Effector CD4-positive, alpha-beta T cell (primary cell): ENCODE measurements at places on chromosomes 7 and 10.

- DNase-seq: no peak
Measured at GRCh38 chr7:87213811-87214210, 5.7 kb downstream of the TMEM243 start.

DNA sequence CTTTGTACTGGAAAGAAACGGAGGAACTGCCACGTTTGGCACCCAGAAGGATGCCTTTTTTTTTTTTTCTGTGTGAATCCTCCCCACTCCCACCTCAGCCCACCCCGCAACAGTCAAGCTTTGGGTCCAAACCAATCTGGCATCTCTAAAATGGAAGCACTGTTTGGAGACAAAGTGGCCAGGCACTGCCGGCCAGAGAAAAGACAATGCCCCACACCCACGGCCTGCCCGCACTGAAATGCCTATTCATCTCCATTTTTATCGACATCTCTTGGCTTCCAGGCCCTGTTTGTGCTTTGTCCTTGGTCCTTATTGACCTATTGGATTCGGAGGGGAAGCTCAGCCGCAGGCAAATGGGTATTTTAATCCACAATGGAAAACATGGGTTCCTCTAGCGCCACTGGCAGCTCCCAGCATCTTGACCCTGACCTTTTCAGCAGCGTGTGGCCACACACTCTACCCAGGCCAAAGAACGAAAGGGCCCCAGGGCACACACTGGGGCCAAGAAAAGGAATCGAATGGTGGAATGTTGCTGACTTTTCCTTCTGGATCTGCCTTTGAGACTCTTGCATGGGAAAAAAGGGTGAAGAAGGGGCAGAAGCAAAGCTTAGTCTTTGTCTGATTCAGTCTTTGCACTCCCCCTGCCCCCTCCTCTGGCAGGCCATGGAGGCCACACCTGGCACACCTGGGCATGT is 162.6 kb upstream of the CDCA7L start:
- DNase-seq: no peak

- DNase-seq: no peak
Measured at GRCh38 chr10:84291384-84291783, 37.0 kb upstream of the CCSER2 start.

GRCh38 chr7:1567049-1567771 is 2.6 kb downstream of the PSMG3 start:
- DNase-seq: no peak

DNA sequence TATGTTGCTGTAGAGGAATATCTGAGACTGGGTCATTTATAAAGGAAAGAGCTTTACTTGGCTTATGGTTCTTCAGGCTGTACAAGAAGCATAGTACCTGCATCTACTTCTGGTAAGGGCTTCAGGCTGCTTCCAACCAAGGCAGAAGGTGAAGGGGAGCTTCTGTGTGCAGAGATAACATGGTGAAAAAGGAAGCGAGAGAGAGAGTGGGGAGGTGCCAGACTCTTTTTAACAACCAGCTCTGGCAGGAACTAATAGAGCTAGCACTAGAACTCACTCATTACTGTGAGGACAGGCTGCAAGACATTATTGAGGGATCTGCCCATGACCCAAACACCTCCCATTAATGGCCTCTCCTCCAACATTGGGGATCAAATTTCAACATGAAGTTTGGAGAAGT is 94.5 kb downstream of the KIF20B start:
- DNase-seq: no peak

- no peak for DNase-seq
Measured at GRCh38 chr7:84629216-84629615, 434.6 kb upstream of the SEMA3A start.

- DNase-seq: peak; percentile 35
Measured at GRCh38 chr10:132616170-132616995, 78.8 kb downstream of the INPP5A start.

DNA sequence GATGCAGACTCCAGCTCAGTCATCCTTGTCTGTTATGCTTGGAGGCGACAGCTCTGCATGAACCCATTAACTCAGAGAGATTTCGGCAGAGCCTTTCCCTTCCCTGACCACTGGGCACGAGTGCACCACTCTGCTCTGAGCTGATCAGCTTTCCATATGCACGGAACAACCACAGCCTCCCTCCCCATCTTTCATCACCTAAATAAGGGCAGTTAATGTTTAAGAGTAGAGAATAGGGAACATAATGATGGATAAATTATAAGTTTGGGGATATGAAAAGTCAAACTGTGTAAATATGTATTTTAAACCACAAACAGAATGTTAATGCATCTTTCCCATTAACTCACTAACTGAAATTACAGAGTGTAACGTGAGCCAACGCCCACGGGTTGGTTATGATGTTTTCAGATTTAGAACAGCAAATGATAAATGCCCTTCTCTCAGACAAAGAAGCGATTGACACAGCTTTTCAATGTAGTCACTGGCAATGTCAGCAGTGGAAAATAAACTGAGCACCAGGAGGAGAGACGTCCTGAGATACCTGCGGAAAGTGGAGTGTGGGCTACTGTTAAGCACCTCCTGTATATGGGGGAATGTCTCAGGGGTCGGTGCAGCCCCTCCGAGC is 658.2 kb downstream of the LRMDA start:
- DNase-seq: no peak

DNA sequence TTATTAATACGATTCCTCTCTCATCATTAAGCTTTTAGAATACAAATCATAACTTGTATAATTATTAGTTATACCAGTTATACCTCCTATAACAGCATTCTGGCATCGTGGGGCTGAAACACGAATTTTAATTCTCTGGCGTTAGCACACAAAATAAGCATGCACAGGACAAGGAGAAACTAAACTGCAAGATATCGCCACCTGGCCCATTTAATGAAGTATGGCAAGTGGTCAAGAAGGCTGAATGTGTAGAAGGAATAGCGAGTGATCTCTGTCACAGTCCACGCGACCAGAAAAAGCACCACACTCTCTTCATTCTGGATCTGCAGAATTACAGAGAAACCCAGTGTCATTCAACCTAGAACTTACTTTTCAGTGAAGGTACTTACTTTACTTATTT is 18.1 kb downstream of the HACD1 start:
- no peak for DNase-seq

GRCh38 chr7:158516524-158516923 is 71.1 kb downstream of the PTPRN2 start:
- DNase-seq: no peak

GRCh38 chr10:97332591-97333350 is 1.8 kb downstream of the FRAT2 start:
- DNase-seq: no peak

DNA sequence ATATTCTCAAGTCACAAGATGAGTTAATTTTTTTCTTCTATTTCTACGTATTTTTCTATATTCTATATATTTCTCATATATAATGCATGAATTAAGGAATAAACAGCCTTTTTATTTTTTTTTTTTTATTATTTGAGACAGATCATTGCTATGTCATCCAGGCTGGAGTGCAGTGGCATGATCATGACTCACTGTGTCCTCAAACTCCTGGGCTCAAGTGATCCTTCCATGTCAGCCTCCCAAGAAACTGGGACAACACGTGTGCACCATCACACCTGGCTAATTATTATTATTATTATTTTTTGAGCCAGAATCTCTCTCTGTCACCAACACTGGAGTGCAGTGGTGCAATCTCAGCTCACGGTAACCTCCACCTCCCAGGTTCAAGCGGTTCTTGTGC is 1.5 kb downstream of the CLDN12 start:
- DNase-seq: no peak

DNA sequence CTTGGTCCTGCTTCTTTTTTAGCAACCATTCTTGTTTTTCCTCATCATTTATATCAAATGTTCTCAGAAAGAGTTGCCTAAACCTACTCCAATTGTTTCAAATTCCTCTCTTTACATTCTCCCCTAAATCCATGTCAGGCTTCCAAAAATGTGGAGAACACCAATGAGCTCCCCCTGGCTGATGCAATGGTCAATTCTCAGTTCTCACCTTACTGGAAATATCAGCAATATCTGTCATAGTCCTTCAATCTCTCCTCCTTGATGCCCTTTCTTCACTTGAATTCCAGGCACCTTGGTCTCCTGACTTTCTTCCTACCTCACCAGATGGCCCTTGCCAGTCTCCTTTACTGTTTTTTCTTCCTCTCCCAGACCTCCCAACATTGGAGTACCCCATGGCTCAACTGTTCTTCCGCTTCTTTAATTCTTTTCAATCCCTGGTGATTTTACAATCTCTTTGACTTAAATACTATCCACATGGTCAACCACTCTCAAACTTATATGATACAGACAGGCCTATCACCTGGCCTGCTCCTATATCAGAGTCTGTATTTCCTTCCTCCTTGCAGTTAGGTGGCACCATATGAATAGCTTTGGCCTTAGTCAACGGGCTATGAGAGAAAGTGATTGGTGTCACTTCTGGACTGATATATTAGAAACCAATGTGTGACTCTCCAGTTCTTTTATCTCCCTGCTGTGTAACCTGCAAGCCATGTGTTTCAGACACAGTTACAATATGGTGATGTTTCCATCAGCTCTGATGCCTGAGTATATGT is 47.4 kb upstream of the CAV2 start:
- no peak for DNase-seq

DNA sequence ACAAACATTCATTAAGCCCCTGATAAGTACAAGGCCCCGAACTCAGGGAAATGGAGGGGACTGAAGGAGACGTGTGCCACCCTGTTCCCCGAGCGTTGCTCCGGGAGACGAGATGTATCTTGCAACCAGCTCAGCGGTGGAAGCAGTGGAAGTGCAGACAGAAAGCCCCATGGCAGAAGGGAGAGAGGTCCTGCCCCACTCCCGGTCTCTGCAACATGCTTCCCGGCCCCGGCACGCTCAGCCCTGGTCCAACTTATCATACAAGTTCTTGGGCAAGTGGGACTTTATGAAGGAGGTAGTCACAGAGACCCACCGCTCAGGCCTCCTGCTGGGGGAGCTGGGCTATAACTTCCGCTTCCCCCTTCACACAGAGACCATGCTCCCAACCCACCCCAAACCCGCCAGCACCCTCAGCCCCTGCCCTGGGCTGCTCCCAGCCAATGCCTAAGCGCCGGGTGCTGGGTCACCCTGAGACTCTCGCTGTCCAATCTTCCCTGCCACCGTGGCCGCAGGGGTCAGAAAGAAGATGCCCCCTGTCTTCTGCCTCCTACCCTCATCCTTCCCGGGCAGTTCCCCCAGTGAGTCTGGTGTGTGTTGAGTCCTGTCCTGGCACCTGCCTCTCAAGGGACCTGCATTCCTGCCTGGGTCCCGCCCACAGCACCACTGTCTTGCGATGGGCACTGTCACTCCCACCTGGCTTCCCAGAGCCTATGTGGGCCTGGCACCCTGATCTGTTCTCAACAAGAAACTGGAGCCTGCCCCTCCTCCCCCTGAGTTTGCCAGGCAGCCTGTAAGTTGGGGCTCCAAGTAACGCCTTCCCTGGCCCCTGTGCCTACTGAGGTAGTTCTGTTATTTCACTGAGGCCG is 157.7 kb downstream of the PRKAG2 start:
- DNase-seq: no peak

DNA sequence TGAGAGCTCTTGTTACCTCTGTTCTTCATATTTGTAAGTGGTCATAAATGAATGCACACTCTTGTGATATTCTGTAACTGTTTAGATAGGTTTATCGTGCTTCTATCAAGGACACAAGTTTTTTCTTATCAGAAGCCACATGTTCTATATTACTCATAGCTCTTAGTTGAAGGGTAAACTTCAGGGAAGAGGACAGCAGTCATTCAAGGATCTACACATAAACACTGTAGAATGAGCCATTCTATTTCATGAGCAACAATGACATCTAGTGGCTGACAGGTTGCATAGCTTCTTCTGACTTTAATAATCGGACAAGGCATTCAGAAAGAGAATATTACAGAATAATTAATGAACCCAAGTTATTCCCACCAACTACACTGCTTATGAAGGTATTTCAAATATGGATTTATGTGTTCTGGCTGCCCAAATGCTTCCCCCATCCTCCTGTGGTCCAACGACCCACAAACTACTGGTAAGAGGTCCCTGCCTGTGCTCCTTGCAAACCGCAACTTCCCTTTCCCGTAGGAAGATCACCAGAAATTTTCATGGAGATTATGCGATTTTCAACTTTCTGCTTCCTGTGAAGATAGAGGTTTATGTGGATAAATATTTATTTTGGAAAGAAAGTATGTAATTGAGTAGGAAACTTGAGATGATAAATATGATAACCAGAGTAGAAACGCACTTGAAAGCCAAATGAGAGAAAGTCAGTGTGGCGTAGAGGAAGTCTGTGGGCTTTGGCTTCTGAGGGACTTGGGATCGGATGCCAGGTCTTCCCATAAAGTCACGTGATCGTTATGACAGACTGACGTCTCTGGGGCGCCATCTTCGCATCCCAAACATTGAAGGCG is 16.8 kb upstream of the ABCB5 start:
- no peak for DNase-seq

DNA sequence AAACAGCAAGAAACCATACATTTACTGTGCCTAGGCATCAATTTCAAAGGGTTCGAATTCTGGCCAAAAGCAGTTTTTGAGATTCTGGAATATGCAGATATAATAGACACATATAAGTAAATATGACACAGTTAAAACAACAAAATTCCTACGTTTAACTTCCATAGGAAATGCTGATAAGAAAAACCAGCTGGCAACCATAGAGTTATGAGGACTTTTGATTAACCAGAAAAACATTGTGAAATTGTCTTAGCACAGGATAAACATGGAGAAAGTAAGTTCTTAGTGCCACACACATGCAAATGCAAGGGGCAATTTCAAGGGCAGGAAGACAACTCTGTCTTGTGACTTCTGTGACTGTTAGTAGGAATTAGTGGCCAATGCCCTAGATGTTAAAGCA is 702.1 kb downstream of the TNS3 start:
- DNase-seq: no peak

GRCh38 chr7:122546496-122546895 is 152.4 kb downstream of the RNF133 start:
- DNase-seq: no peak

DNA sequence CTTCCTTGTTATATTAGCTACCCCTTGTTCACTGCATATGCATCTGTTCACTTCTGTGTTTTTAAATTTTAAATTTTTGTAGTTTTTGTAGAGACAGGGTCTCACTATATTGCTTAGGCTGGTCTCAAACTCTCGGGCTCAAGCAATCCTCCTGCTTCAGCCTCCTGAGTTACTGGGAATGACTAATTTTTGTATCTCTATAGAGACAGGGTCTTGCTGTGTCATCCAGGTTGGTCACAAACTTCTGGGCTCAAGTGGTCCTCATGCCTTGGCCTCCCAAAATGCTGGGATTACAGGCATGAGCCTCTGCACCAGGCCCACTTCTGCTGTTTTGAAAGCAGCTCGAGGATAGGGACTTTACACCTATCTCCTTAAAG is 64.6 kb downstream of the PRTFDC1 start:
- DNase-seq: no peak

GRCh38 chr7:29567174-29567573 is 3.5 kb downstream of the PRR15 start:
- no peak for DNase-seq
